ENCODE measurements at places on chromosomes 11 and 22.

DNA sequence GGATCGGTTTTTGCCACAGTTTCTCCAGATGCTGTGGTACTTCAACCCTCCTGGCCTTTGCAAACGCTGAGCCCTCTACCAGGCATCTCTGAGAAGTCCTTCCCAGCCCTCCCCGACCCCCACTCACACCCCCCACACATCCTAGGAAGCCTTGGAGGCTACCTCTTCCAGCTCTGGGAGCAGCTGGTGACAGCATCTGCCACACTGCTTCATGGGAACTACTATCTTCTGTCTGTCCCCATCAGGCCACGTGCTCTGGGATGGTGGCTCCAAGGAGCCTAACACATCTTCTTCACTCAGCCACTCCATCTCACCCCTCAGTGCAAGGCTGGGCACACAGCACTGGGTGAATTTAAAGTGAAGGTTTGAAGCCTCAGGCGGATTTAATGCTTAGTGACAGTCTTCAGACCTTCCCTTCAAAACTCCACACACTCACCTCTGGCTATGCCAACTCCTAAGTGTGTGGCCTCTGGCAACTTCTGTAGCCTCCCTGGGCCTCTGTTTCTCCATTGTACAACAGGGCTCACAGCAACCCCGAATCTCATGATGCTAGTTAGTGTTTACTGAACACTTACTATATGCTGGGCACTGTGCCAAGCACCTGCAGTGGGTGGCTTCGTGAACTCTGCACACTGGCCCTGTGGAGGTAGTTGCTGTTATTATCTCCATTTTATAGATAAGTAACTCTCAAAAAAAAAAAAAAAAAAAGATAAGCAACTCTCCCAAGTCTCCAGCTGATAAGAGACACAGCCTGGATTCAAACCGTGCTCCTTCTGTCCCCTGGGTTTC, 7.3 kb upstream of the TP53I11 start:
- no peak for DNase-seq

GRCh38 chr11:76303399-76303798, 77.5 kb downstream of the THAP12 start:
- DNase-seq = no peak

GRCh38 chr22:48753752-48754517, 1073.7 kb downstream of the BRD1 start:
- no peak for DNase-seq

GRCh38 chr22:40982482-40983385, 31.6 kb downstream of the RBX1 start:
- no peak for DNase-seq

GRCh38 chr11:95266751-95267374, 35.9 kb upstream of the SESN3 start:
- DNase-seq = no peak

DNA sequence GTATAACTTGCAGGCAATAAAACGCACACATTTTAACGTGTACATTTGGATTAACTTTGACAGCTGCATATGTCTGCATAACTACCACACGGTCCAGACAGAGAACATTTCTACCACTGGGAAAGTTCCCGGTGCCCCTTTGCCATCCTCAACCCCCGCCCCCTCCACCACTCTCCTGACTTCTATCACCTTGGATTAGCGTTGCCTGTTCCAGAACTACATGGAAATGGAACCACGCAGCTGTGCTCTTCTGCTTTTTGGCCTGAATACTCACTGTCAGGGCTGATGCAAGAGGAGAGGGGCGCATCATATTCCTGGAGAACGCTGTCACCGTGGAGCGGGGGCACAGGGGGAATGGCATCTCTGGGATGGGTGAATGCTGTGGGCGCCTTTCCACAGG, 62.1 kb downstream of the LRP5 start:
- no peak for DNase-seq

All from stimulated activated CD8-positive, alpha-beta memory T cell treated with anti-CD3 and anti-CD28 coated beads, Interleukin-15, amount 100 ng/mL, for 24 hours (primary cell).